ENCODE measurements at places on chromosomes 16 and 17.

- DNase-seq: no peak
Observed at GRCh38 chr17:54493691-54494090, 407.0 kb upstream of the TOM1L1 start.

DNA sequence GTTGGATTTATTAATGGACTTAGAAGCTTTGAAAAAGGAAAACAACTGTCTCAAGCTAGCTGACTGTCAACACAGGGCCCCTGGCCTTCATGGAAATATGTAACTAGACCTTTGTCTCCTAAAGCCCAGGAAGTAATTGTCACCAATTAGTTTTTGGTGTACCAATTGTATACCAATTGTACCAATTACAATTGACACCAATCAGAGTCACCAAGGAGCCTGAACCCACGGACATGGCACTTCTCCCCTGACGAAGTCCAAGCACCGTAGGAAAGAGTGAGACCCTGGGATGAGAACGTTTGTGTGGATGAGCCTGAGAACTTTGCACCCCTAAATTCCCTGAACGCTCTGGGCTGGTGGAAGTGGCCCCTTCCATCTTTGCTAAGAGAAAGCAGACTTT lies 129.0 kb downstream of the ENGASE start:
- DNase-seq: no peak

DNA sequence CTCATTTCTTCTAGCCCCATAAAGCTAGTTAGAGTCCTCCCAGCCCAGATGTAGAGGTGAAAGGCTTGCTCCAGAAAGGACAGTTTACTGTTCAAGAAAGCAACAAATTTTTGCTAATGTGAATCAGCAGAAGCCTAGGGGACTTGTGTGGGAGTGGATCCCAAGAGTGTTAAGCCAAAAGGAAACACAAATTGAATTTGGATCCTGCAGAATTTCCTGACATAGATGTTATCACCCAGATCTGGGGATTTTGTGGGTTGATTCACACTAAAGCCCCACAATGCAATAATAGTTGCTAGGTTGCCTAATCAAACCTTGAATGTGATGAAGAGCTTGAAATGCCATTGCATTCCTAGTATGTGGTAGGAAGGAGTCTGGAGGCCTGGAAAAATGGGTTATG lies 135.2 kb upstream of the HS3ST3A1 start:
- DNase-seq: no peak

- DNase-seq: no peak
Observed at GRCh38 chr17:51435641-51436091, 175.3 kb downstream of the UTP18 start.

DNA sequence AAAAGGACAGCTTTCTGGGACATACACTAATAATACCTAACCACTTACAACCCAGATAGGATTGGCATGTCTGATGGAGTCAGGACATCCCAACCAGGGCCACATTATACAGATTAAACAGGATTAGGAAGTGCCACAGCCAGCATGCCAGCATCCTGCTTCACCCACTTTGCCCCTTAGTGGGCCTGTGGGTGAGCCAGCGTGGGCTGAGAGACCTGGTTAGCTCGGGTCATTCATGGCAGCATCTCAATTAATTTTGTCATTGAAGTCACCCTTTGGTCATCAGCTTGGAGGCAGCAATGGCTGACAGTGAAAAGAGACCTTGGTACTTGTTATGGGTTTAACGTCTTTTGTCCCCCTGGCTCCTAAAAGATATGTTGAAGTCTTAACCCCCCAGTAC lies 29.9 kb upstream of the SLC6A2 start:
- DNase-seq: no peak

DNA sequence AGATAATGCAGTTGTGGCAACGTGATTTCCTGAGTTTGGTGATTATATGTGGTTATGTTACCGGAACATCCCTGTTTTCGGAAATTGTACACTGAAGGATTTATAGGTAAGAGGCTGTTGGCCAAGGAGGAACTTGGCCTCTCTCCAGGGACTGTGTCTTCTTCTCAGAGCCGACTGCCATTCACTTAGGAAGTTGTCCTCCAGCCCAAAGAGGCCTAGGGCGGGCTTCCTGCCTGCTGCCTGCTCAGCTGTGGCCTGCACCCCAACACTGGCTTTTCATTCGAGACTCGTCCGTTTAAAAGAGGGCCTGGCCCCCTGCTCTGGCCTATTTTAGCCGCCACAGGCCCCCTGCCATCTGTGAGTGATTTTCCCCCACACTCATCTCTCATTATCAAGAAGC lies 64.3 kb downstream of the ZDHHC7 start:
- no peak for DNase-seq

DNA sequence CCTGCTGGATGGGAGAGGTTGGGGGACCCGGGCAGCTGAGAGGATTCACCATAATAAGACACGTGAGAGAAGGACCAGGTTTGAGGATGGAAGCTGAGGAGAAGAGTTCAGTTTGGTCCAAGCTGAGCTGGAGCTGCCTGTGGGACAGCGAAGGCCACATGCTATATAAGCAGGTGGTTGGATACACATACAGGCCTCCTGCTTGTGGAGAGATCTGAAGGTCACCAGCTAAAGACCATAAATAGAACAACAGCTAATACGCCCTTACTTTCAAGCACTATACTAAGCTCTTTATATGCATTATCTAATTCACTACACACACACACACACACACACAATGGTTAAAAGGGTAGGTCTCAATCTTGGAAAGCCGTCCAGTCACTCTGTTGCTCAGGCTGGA lies 32.1 kb downstream of the DUSP14 start:
- DNase-seq: no peak

GRCh38 chr16:85563034-85563433 lies 50.1 kb upstream of the GSE1 start:
- no peak for DNase-seq

DNA sequence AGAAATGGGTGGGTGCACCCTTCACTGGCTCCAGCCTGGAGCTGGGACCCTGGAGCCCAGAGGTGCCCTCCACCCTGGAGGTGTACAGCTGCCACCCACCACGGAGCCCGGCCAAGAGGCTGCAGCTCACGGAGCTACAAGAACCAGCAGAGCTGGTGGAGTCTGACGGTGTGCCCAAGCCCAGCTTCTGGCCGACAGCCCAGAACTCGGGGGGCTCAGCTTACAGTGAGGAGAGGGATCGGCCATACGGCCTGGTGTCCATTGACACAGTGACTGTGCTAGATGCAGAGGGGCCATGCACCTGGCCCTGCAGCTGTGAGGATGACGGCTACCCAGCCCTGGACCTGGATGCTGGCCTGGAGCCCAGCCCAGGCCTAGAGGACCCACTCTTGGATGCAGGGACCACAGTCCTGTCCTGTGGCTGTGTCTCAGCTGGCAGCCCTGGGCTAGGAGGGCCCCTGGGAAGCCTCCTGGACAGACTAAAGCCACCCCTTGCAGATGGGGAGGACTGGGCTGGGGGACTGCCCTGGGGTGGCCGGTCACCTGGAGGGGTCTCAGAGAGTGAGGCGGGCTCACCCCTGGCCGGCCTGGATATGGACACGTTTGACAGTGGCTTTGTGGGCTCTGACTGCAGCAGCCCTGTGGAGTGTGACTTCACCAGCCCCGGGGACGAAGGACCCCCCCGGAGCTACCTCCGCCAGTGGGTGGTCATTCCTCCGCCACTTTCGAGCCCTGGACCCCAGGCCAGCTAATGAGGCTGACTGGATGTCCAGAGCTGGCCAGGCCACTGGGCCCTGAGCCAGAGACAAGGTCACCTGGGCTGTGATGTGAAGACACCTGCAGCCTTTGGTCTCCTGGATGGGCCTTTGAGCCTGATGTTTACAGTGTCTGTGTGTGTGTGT lies 46.8 kb downstream of the IL21R start:
- DNase-seq: no peak

- peak; percentile 40 for DNase-seq
Observed at GRCh38 chr16:16083421-16084156, 134.2 kb downstream of the ABCC1 start.

GRCh38 chr16:24367186-24367710 lies 111.1 kb downstream of the CACNG3 start:
- DNase-seq: no peak

GRCh38 chr17:29291163-29291752 lies 2.7 kb downstream of the NUFIP2 start:
- peak; percentile 83 for DNase-seq

- no peak for DNase-seq
Observed at GRCh38 chr16:21638573-21638975, 13.8 kb downstream of the IGSF6 start.

DNA sequence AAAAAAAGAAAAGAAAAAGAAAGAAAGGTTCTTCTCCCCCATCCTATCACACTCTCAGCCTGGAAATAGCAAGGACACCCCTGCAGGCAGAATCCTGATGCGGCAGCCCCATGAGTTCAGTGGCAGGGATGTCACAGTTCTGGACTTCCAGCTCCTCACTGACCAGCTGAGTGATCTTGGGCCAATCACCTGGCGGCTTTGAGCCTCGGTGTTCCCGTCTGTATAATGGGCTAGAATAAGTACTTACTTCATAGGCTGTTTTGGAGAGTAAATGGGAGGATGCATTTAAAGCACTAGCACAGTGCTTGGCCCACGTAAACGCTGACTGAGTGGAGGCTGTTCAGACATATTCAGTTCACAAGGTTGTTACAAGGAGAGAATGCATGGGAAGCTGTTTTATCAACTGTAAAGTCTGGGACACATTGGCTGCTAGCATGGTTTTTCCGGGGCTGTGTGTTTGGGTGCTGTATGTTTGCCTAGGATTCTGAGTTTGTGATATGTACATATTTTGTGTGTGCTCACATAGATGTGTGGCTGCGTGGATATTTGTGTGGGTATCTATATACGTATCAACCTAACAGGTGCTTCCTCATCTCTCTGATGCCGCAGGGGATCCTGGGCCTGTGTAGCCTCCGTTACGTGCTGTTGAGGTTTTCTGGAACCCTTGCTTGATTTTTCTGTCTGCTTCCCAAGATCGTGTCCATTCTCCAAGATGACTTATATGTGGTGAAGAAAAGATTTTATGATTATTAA lies 3.4 kb downstream of the BHLHA9 start:
- DNase-seq: no peak

DNA sequence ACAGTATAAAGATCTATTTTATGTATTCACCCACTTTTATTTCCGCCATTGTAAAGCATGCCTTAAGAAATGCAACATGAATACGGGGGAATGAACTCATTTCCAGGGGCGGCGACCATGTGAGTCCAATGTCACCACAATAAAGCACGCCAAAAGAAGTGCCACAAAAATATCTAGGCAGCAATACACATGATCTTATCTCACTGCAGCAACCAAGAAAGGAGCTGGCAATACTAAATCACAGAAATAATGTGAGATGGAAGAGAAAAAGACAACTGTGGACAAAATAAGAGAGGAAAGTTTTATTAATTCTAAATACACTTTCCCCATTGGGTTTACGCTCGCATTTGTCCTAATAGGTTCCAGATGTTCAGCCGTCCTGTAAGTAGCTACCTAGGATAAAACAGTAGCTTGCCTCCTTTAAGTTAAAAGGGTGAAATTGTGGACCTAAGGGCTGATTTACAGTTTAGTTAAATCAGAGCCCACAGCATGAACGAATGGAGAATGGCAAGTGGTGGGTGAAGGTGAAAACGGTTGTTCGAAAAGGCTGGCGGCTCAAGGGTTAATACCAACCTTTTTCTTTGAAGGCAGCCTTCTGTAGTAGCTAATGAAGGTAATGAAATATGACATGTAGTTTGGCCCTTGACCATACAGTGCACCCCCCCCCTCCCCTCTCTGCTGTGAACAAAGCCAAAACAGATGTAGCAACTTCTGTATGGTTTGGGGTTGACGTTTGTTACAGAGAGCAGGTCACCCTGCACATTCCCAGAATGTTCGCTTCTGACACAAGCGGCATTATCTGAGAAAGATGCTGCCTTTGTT lies 504.2 kb upstream of the PSMD7 start:
- no peak for DNase-seq

GRCh38 chr16:71963125-71963875 lies 36.9 kb downstream of the PKD1L3 start:
- DNase-seq: no peak

- DNase-seq: peak; percentile 34
Observed at GRCh38 chr16:4032768-4033167, 83.5 kb downstream of the ADCY9 start.

DNA sequence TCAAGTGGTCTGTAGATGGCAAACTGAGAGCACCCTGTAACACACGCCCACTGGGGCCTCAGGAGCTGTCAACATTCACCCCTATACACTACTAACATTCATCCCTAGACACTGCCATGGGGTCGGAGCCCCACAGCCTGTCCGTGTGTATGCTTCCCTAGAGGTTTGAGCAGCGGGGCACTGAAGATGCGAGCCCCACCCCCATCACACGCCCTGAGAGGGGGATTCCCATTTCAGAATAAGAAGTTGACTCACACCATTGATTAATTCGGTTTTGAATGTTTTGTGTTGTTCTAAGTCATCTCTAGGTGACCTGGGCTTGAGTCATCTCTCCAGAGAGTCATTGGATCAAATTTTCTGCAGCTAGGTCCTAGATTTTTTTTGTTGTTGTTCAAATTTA lies 37.3 kb upstream of the MMD start:
- DNase-seq: peak; percentile 79

- DNase-seq: peak; percentile 85
Observed at GRCh38 chr17:77471984-77472461, 331.3 kb downstream of the SEC14L1 start.

DNA sequence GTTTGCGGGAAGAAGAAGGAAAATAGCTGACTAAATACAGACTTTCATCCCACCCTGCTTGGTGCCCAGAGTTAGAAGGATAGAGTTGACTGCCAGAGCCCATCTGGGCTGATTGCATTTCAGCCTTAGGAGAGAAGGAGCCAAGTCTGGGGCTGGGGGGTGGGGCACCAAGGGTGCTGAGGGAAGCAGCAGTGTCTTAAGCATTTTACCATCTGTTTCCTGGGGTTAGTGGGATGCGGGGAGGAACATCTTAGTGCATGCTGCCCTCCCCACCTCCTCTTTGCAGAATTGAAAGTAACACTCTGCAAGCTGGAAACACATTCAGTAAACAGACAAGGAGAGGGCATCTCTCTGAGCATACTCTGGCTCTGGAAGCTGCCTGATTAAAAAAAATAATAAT lies 1.5 kb upstream of the ARL5C start:
- peak; percentile 6 for DNase-seq

DNA sequence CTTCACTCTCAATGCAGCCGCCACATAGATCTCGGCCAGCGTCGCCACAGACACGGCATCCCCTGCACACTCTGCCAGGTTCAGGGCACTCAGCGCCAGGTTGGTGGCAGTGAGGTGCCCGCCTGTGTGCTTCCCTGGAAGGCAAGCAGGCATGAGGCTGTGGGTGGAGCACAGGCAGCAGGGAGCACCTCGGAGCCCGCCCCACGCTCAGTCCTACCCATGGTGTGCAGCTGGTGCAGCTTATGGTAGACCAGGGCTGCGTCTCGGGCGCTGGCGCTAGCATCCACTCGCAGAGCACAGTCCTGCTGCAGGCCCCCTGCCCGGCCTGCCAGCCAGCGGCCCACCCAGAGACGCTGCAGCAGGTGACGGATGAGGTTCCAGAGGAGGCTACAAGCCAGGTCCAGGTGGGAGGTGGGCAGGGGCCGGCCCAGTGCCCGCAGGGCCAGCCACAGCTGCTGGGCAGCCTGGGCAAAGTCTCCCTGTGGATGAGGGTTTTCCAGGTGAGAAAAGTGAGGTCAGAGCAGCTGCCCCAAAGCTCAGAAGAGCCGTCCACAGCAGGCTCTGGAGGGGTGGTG lies 20.5 kb downstream of the SREBF1 start:
- no peak for DNase-seq
